Vagina (tissue), 2 donors: ENCODE measurements at places on chromosomes 11 and 22. TPM values are rescaled to one million over a fixed set of nuclear protein-coding genes. Genes with fewer than 3 reads are reported as not detected.

DNA sequence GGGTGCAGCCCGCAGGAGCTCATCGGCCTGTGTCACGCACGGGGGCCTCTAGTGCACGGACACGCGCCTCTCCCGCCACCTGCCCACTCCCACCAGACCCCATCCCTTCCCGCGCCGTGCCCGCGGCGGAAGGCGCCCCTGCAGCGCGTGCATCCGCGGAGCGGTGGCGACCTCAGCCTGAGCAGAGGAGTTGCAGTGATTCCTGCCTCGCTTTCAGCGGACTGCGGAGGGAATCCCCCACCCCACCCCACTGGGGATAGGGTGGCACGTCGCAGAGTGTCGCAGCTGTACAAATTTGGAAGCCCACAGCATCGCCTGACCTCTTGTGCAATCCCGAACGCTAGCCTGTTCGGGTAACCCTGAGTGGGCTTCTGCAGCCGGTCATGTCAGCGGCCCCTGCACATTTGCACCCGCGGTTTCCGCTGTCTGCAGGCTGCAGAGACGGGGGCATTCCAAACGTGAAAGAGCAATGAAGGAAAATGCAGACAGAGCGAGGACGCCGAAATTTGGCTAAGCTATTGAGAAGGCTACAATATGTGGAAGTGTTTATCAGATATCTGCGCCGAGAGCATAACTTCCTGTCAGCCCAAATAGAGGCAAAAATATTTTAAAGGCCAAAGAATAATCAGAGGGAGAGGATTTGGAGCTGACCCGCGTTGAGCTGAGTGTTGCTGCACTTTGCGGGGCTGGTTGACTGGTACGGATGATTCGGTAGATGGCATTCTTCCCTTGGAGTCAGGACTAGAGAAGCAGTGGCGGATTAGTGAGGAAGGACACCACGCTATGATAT lies 617 bp upstream of the ARHGAP20 start:
- H3K27ac ChIP-seq, result peak overlapping the region; percentile 77
- peaks cover 32% of the 10 kb centered on the region for H3K4me1 ChIP-seq
- no peaks in the 10 kb centered on the region for H3K36me3 ChIP-seq
- peak overlapping the region; percentile 71 for H3K4me3 ChIP-seq

DNA sequence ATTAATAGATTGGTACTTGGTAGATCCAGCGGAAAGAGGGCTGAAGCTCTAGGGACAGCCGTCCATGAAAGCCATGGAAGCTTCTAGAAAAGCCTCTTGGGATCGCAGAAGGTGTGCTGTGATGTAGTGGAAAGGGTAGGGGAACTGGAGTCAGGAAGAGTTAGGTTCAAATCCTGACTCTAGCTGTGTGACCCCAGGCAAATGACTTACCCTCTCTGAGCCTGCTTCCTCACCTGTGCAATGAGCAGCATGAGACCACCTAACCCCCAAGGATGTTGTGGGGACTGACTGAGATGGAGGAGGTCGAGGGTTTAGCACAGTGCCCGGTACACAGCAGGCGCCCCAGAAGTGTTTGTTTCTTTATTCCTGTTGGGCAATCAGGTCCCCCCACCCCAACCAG lies 2.2 kb downstream of the EML3 start:
- peaks cover 42% of the 10 kb centered on the region for H3K4me1 ChIP-seq
- H3K4me3 ChIP-seq, result no peak overlapping the region
- DNase-seq, result no peak
- H3K36me3 ChIP-seq, result peaks cover 26% of the 10 kb centered on the region

DNA sequence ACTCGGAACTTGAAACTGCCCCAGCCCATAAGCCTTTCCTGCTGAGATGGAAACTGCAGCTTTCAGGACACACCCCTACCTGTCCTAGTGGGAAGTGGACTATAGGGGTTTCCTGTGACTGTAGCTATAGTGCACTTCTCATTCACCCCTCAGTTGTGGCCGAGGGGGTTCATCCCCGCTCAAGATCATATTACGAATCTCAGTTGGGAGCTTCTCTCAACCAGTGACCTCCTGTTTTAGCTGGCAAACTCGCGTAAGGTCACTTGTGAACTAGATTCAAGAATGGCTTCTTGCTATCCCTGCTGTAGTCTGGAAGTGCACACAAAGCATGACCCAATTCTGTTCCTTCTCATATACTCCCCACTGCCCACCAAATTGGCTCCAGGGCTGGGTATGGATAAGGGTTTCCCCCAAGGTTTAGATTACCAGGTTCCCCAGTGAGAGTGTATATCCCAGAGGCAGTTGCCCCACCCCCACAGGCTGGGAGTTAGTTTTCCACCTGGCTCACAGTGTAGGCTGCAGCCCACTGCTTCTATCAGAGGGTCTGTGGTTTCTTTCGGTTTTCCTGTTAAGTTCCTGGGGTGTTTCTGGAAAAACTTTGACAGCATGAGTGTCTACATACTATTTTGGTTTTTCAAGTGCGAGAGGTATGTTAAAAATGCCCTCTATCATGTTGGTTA lies 812.9 kb downstream of the JRKL start:
- DNase-seq, result no peak
- H3K4me1 ChIP-seq, result no peaks in the 10 kb centered on the region
- no peaks in the 10 kb centered on the region for H3K27me3 ChIP-seq
- no peak overlapping the region for H3K4me3 ChIP-seq

- no peaks in the 10 kb centered on the region for H3K27me3 ChIP-seq
- peaks cover 50% of the 10 kb centered on the region for H3K4me1 ChIP-seq
- H3K36me3 ChIP-seq, result no peaks in the 10 kb centered on the region
- no peak overlapping the region for H3K27ac ChIP-seq
- peak; percentile 77 for DNase-seq
- no peak overlapping the region for H3K4me3 ChIP-seq
These were observed 3.1 kb downstream of the PRDX5 start for GRCh38 chr11:64321026-64321425.

Gene PDE2A
- total RNA-seq, result 57.0 TPM

Gene ZDHHC24
- 16.5 TPM for total RNA-seq

Gene C11orf21
- total RNA-seq, result 8.1 TPM

Gene TYR
- total RNA-seq, result not detected

Gene SMTNL1
- total RNA-seq, result not detected
